Mesenteric fat pad (tissue), 1 donor: ENCODE measurements at places on chromosomes 5 and 9. TPM values are rescaled to one million over a fixed set of nuclear protein-coding genes. Genes with fewer than 3 reads are reported as not detected.
A peak's percentile ranks its signal among the peaks of the same experiment; 100 is the strongest.

GRCh38 chr5:157303667-157304327, 37.9 kb downstream of the CYFIP2 start:
- no peak for DNase-seq

- DNase-seq: peak; percentile 86
Observed at GRCh38 chr5:607541-608428, 4.4 kb upstream of the CEP72 start.

GRCh38 chr5:127596501-127596900, 52.4 kb upstream of the CTXN3 start:
- no peak for DNase-seq

- no peak for DNase-seq
Observed at GRCh38 chr5:86500947-86501346, 116.8 kb upstream of the COX7C start.

ST6GALNAC6 gene
- total RNA-seq: 109 TPM

DNA sequence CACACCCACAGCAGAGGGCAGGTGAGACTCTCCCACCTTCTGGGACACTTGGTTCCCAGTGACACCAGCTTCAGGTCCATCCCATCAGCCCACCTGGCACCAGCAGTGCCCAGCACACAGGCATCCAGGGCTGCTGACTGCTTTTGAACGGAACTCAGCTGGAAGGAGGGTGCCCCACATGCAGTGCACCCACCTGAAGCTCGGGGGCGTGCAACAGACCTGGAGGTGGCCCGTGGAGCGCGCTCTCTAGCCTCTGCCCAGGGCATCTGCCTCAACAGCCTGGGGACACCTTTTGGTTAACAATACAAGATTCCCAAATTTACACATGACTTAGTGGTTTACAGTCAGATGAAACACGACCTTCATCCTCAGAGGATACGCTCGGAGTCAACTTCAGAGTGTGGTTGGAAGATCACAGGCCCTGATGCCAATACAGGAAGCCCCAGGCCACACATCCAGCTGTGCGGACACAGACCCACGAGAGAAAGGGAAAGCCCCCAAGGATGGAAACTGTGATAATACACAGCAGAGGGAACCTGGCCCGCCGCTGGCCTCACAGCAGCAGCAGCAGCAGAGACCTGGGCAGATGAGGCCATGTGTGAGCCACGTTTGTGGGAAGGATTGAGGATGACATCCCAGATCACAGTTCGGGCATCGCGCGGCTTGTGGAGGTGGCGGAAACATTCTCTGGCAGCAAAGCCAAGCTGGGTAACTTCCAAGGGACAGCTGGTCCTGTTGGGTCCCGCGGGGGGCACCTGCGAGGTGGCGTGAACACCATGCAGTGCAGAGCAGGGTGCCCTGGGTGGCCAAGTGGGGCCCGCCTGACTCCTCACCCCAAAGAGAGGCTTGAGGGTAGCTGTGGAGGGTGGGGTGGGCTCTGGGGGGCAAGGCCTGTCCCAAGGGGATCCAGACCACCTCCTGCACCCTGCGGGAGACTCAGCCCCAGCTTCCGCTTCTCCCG, 64.0 kb downstream of the SECISBP2 start:
- no peak for DNase-seq

- peak; percentile 51 for DNase-seq
Observed at GRCh38 chr5:134138416-134139376, 24.2 kb downstream of the TCF7 start.

- no peak for DNase-seq
Observed at GRCh38 chr5:143601917-143602333, 198.4 kb upstream of the NR3C1 start.

NIPAL4 gene
- total RNA-seq: not detected

GABBR2 gene
- total RNA-seq: not detected

GRCh38 chr9:34177593-34178435, 1.0 kb upstream of the UBAP1 start:
- DNase-seq: peak; percentile 8

DNA sequence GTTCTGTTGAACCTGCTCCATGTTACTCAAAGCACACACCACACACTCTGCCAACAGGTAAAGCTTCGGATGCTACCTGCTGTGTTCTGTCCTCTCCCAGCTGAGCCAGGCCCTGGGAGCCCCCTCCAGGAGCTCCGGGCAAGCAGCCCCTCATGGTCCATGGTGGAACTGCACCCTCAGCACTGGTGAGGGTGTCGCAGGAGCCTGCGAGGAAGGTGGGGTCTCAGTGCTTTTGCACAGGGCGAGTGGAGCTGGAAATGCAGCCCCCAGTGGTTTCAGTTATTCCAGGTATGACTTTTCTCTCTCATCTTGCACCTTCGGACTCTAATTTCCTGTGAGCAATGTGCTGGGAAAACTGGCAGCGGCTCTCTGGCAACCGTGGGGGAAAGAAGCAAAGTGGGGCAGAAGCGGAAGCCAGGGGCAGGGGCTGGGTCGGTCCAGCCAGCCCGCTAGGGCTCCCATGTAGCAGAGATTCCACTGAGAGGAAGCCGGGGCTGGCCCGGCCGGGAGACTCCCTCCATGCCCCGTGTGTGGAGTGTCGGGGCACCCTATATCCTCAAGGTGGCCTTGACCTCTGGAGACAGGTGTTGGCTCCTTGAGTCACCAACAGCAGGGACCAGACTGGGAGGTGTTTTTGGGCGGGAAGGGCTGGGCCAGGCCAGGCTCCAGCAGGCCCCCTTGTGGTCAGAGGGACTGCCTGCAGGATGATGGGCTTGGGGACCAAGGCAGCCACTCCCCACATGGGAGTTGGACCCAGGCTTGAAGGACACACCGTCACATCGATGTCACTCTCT, 75.6 kb upstream of the PRSS3 start:
- DNase-seq: no peak

- DNase-seq: no peak
Observed at GRCh38 chr9:103615994-103616393, 478.1 kb upstream of the SMC2 start.

GRCh38 chr5:154473581-154474283, 4.3 kb downstream of the HAND1 start:
- no peak for DNase-seq

GRCh38 chr5:172090976-172091547, 84.6 kb upstream of the FBXW11 start:
- peak; percentile 39 for DNase-seq

DNA sequence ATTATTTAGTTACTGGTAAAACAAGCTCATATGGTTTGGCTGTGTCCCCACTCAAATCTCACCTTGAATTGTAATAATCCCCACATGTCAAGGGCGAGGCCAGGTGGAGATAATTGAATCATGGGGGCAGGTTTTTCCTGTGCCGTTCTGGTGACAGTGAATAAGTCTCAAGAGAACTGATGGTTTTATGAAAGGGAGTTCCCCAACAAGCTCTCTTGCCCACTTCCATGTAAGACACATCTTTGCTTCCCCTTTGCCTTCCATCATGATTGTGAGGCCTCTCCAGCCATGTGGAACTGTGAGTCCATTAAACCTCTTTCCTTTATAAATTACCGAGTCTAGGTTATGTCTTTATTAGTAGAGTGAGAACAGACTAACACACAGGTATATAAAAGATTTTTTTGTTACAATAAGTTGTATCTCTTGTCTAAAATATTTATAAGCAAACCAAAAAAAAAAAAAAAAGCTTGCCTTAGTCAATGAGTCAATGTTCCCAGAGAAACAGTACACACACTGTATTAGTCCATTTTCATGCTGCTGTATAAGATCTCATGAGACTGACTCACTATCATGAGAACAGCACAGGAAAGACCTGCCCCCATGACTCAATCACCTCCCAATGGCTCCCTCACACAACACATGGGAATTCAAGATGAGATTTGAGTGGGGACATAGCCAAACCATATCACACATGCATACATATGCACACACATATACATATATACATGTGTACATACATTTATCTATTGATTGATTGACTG, 138.3 kb downstream of the BASP1 start:
- DNase-seq: no peak

- DNase-seq: no peak
Observed at GRCh38 chr5:171505473-171506043, 86.1 kb downstream of the FGF18 start.

DNA sequence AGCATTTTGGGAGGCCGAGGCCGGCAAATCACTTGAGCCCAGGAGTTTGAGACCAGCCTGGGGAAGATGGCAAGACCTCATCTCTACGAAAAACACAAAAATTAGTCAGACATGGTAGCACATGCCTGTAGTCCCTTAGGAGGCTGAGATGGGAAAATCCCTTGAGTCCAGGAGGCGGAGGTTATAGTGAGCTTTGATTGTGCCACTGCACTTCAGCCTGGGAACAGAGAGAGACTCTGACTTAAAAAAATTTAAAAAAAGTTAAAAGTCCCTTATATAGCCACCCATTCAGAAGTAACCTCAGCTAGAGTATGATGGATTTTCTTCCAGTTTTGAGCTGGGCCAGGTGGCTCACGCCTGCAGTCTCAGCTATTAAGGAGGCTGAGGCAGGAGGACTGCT, 72.4 kb downstream of the UGCG start:
- no peak for DNase-seq

- no peak for DNase-seq
Observed at GRCh38 chr5:150129813-150130492, 25.7 kb downstream of the PDGFRB start.

ADAMTS12 gene
- total RNA-seq: 41.2 TPM

DNA sequence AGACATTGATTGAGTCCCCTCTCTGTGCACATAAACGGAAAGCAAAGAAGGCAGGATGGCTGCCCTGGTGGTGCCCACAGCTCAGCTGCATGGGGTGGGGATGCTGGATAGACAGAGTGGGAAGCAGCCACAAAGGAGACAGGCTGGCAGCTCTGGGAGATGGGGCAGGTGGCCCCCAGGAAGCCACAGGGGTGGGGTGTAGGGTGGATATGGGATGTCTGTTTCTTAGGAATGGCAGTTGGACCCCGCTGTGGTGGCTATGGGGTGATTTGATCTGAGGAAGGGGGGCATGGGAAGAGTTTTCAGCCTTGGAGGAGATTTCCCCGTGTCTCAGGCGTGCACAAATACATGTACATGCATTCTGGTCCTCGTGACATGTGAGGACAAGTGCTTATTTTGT, 50.2 kb upstream of the VDAC1 start:
- DNase-seq: peak; percentile 78

- no peak for DNase-seq
Observed at GRCh38 chr9:108980893-108981292, 32.4 kb downstream of the CTNNAL1 start.

HAPLN1 gene
- not detected for total RNA-seq

DNA sequence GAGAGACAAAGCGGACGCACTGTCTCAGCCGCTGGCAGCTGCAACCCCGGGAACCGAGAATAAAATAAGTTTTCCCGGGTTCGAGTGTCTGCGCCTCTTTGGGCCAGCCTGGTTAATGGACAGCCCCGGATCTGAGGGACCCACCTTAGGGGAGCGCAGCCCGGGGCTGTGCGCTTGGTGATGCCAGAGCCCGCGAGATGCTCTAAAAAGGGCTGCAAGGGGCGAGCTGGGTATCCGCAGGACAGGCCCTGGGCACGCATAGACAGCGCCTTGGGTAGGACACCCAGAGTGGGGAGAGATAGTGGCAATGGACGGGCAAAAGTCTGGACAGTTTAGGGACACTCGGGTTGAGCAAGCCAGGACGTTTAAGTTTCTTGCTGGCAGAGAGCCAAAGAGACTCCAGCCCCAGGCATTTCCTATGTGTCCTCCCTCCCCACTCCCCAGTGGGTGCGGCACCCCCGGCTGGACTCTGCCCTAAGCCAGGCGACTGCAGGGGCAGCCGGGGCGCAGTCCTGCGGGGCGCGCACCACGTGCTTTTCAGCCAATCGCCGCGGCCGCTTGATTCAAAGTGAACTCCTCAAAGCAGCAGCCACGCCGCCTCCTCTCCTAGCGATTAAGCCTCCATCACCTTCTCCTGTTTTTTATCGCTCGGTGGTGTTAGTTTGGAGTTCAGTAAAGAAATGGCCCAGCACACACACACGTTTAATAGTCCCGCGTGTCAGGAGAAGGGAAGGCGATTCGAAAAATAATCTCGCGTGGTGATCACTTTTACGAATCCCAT, 616 bp upstream of the ENC1 start:
- DNase-seq: peak; percentile 93

GRCh38 chr9:16619914-16620520, 250.5 kb downstream of the BNC2 start:
- DNase-seq: no peak

GRCh38 chr5:142537938-142538337, 148.0 kb downstream of the FGF1 start:
- no peak for DNase-seq

DNA sequence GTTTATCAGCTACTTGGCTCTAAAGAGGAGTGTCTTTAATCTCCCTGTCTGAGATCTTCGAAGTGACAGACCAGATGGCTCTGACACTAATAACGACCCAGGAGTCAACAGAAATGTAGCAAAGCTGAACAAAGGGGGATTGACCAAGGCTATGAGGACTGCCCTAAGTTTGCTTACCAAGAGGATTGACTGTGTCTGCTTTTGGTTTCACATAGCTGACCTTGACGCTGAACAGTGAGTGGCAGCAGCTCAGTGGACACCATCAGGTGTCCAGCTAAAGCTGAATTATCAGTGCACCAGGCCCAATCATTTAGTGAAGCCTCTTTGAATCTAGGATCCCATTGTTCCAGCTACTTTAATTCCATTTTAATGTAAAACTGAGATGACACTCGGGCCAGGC, 262.6 kb downstream of the COX7C start:
- no peak for DNase-seq

STING1 gene
- total RNA-seq: 52.5 TPM

PDZD2 gene
- total RNA-seq: 58.5 TPM

GRCh38 chr5:76583163-76584047, 39.8 kb downstream of the F2RL2 start:
- no peak for DNase-seq

GRCh38 chr5:143222287-143223231, 180.9 kb downstream of the NR3C1 start:
- no peak for DNase-seq
